Activated CD8-positive, alpha-beta memory T cell treated with anti-CD3 and anti-CD28 coated beads, Interleukin-2, amount 10 ng/mL, durations not matched to agents 7 days and 5 days (primary cell): ENCODE measurements at places on chromosomes 6 and 20. TPM values are rescaled to one million over a fixed set of nuclear protein-coding genes. Genes with fewer than 3 reads are reported as not detected.
A peak's percentile ranks its signal among the peaks of the same experiment; 100 is the strongest.

DNA sequence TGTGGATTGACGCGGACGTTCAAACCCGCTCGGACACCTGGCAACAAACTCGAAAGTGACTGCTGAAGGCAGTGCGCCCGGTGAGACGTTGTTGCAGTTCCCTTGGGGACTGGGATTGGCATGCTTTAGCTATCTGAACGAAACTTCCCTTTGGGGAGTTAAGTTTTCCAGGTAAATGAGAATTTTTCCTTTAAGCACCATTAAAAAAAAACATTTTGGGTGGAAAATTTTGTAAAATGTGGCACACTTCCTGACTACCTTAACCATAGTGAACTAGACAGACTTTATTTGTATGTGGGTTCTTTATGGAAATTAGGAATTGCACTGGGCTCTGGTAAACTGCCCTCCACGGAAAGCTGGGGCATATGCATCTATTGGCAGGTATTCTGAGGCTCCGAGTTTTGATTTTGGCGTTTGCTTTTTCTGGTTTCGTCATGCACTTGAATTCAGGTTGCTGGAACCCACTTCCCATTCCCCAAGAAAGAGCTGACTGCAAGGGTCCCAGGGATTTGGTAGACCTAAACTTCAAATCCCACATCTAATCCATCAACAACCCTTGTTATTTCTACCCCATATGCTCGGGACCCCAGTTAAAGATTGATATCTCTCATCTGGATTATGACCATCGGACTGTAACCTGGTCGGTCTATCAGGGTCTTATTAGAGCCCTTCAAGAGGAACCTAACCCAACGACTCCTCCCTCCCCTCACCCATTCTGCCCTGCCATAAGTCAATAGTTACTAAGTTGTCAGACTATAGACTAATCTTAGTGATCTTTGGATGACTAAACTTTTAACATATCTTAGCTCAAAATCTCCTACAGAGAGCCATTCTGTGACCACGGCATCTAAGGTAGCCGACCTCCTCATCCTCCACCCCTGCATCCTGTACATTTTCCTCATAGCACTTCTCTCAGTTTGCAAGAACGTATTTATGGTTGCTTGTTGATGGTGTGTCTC, 800 bp upstream of the DYNLT1 start:
- H3K27ac ChIP-seq, result peak overlapping the region; percentile 85
- H3K36me3 ChIP-seq, result peaks cover 39% of the 10 kb centered on the region
- H3K4me1 ChIP-seq, result peaks cover 66% of the 10 kb centered on the region
- peak; percentile 60 for DNase-seq
- H3K4me3 ChIP-seq, result peak overlapping the region; percentile 100

DNA sequence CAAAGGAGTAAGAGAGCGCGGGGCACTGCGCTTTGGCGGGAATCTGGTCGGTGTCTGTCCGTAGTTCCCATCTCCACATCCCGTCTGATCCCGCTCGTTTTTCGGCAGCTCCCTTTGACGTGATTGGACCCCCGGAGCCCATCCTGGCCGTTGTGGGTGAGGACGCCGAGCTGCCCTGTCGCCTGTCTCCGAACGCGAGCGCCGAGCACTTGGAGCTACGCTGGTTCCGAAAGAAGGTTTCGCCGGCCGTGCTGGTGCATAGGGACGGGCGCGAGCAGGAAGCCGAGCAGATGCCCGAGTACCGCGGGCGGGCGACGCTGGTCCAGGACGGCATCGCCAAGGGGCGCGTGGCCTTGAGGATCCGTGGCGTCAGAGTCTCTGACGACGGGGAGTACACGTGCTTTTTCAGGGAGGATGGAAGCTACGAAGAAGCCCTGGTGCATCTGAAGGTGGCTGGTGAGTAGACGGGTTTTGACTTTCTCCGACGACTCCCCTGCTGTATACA, 1.4 kb downstream of the BTN1A1 start:
- H3K27me3 ChIP-seq, result peaks cover 44% of the 10 kb centered on the region
- H3K27ac ChIP-seq, result peak overlapping the region; percentile 29
- H3K36me3 ChIP-seq, result no peaks in the 10 kb centered on the region
- peak overlapping the region; percentile 60 for H3K4me3 ChIP-seq
- peak; percentile 42 for DNase-seq

GRCh38 chr20:24993337-24994185, 1.0 kb upstream of the APMAP start:
- H3K4me3 ChIP-seq, result peak overlapping the region; percentile 98
- peaks cover 41% of the 10 kb centered on the region for H3K4me1 ChIP-seq
- H3K27ac ChIP-seq, result peak overlapping the region; percentile 93
- H3K27me3 ChIP-seq, result peaks cover 1% of the 10 kb centered on the region
- H3K36me3 ChIP-seq, result peaks cover 14% of the 10 kb centered on the region

The TRIM40 gene
- not detected for total RNA-seq

The NELFE gene
- total RNA-seq, result 79.7 TPM

The HLA-DQB1 gene
- total RNA-seq, result 89.8 TPM

The FLRT3 gene
- total RNA-seq, result not detected
